ENCODE measurements at places on chromosomes 11 and 22.
A peak's percentile ranks its signal among the peaks of the same experiment; 100 is the strongest.

DNA sequence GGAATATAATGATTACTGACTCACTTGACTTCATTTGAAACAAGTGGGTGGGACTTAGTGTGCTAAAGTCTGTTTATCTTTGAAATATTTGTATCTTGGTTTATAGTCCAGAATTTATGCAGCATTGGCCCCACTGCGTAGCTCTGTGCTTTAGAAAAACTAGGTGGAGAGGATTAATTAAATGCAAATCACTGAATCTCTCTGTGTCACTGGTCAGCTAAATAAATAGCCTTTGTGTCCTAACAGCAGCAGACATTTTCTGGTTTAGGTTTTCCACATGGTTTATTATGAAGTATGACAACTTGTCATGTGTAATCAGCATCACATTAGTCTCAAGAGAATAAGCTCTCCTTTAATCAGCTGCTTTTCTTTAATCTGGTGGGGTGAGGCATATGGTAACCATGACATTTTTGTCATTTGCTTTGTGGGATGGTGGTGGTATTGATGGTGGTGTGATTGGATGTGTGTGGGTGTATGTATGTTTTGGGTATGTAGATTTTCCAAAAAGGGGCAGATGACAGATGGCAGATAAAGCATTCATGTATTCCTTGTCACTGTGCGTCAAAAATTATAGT, 33.9 kb downstream of the BCL2L13 start:
- DNase-seq, result peak; percentile 3

DNA sequence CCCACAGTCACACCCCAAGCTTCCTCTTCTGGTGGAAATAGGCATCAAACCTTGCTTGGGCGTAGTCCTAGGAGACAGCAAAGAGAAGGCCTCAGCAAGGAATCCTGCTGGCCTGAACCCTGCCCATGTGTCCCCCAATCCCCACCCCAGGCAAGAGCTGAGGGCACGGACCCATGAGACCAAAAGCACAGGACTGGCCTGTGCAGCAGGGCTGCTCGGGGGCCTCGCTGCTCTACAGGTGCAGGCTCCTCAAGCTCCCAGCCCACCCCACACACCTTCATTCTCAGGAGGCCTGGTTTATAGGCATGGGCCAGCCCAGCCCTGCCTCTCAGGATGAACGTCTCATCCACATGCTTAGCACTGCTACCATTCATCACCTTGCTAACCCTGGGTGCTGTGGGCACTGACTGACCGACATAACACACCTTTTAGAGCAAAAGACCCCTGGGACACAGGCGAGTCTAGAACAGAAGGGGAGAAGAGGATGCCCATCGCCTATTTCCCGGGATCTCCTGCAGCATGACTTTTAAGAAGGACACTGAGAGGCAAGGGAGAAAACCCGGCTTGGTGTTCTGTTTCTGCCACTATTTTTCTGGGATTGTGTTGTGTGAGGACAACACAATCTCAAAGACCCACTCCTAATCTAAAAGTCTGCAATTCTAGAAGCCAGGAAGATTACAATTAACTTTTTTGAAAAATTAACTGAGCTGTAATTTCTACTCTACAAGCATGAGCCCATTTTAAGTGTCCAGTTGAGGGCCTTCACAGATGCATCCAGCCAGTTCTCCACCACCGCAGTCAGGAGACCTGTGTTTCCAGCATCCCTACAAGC, 15.4 kb downstream of the TCIRG1 start:
- no peak for DNase-seq

DNA sequence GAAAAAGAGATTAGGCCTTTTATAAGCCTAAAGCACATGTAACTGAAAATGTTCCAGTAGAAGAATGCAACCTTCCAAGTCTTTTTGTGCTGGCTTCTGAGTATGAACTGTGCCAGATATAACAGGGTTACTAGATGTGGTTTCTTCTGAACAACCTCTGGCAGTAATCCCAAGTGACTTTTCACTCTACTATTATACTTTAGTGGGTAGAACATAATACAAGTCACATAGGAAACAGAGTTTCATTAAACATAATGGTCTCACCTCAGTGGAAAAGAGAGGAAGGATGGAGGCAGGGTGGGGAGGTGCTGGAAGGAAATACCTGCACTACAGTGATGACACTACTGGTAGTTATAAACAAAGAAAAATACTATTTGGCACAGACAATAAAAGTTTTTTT, 81.3 kb downstream of the PHF21A start:
- peak; percentile 57 for DNase-seq

DNA sequence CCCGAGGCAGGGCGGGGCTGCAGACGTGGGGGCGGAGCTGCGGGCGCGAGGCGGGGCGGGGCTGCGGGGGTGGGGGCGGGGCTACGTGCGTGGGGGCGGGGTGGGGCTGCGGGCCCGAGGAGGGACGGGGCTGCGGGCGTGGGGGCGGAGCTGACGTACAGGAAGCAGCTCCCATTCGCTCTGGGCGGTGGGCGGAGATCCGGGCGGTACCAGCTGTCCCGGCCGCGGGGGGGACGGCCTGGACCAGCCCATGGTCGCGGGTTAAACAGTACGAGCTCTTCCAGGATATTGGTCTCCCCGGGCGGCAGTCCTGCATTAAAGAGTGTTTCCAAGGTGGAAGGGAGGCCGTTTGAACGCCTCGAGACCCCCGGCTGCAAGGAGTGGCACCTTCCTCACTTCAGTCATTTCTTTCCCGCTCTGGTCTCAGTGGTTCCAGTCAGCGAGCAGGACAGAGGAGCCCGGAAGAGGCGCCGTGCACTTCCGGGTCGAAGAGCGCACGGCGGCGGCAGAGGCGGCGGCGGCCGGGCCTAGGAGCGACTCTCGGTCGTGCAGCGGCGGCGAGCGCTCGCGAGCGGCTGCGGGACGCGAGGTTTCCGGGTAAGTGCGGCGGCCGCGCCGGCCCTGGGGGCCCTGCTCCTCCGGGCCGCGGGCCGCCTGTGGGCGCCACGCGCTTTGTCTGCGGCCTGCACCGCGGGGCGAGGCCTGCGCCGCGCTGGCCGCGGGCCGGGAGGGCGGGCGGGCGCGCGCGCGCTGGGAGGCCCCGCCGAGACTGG, at the start of gene PHRF1:
PHRF1 (plus strand) TSS at position 475 of the 773 bp plus-strand sequence. CDS start 5,043 bp downstream, outside the sequence.
- peak; percentile 95 for DNase-seq

GRCh38 chr11:126791446-126791845, 209.1 kb downstream of the KIRREL3 start:
- no peak for DNase-seq

Data from fibroblast of skin of scalp (primary cell).